Non-pigmented ciliary epithelial cell (primary cell): ENCODE measurements at places on chromosomes 3 and 15.

GRCh38 chr15:68292967-68293366 is 15.4 kb downstream of the FEM1B start:
- DNase-seq: no peak

- no peak for DNase-seq
Observed at GRCh38 chr15:90465140-90465929, 64.4 kb upstream of the CRTC3 start.

DNA sequence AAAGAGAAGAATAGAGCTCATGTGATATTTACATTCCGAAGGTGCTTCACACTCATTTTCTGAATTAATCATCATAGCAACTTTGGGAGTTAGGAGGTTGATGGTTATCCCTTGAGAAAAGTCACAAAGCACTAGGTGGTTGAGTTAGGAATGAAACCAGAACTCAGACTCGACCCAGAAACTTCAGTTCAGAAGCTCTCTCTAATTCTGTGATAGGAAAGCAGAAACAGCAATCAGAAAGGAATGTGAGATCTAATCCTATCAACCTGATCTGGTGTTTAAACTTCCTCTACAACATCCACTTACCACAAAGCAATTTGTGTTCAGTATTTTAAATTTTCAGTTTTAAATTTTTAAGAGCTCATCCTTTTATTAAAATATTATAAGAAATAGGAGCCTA is 211.2 kb downstream of the CNTN3 start:
- DNase-seq: no peak

DNA sequence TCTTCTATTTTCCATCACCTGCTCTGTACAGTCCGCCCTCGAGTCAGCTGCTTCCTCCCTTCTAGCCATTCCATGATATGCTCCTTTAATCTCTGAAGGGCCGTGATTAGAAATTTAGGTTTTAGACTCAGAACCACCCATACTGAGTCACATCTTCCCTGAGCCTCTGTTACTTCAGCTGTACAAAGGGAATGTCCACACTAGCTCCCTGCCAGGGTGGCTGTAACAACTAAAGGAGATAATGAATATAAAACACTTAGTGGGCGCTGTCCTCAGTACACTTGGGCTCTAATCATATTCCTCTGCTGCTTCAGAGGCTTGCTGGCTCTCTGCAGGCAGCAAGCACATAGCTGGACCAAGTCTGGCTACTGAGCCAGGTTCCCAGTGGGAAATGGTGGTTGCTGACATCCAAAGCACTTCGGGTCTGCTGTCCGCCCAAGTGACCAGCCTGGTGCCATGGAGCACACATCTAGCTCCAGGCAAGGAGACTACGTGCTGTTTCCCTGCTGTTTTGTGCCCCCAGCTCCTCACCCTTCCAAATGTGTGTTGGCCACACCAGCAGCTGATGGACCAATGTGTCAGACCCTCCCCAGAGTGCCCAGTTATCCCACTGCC is 901 bp upstream of the CHST14 start:
- DNase-seq: no peak

DNA sequence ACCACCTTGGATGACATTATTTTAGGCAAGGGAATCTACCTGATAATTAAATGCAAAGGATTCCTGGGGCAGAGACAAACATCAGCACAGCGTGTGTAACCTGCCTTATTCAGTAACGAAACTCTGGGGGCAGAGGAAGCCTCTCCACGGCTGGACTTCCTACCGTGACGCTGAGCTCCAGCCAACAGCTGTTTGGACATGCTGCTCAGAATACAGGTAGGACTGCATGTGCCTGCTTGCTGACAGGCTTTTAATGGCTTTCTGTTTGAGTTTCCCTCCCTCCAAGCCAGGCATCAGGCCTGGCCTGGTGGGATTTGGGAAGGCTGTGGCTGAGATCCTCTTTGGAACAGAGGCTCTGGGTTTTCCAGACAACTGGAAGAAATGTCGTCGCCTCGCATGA is 150.6 kb downstream of the ADAMTS17 start:
- DNase-seq: no peak

DNA sequence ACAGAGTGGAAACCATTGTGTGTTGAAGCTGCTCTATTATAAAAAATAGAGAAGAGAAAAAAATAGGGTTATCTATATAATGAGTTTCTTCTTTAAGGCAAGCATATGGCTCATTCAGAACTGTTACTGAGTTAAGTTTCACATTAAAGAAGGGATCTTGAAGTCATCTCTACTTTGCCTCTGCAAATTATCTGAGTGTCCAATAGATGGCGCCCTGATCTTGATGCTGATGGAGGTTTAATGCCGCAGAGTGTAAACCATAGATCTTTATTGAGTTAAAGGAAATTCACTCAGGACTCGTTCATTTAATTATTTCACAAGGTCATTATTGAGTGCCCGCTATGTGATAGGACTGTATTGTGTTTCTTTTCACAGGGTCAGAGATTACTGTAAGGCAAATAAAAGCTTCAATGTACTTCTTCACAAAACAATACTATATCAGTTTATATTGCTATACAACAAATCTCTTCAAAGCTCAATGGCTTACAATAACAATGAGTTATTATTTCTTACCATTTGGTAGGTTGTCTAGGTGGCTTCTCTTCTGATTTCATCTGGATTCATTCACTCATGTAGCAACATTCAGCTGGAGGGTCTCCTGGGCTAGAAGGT is 171.4 kb downstream of the NSUN3 start:
- DNase-seq: no peak
